ENCODE measurements at places on chromosomes 4 and X.

GRCh38 chr4:158610790-158611189 is 60.9 kb downstream of the C4orf46 start:
- no peak for DNase-seq

- no peak for DNase-seq
Observed at GRCh38 chrX:100247826-100248225, 162.2 kb downstream of the PCDH19 start.

- DNase-seq: no peak
Observed at GRCh38 chrX:10897768-10898167, 213.4 kb upstream of the HCCS start.

GRCh38 chr4:83285055-83285407 is 433 bp upstream of the COQ2 start:
- peak; percentile 20 for DNase-seq

GRCh38 chr4:125484912-125485311 is 170.2 kb downstream of the FAT4 start:
- no peak for DNase-seq
